ENCODE measurements at places on chromosomes 4 and X.

GRCh38 chr4:183360161-183360919 lies 38.1 kb upstream of the CLDN24 start:
- no peak for ATAC-seq

GRCh38 chrX:132612821-132613564 lies 124.2 kb upstream of the MBNL3 start:
- peak; percentile 46 for ATAC-seq

GRCh38 chrX:27251369-27251768 lies 211.8 kb downstream of the PPP4R3C start:
- ATAC-seq: no peak

GRCh38 chrX:25003066-25003849 lies 12.5 kb downstream of the ARX start:
- no peak for ATAC-seq

- no peak for ATAC-seq
Measured at GRCh38 chrX:18173494-18174180, 47.0 kb downstream of the BEND2 start.
